ENCODE measurements at places on chromosomes 12 and 14.

GRCh38 chr14:101072945-101073597 lies 169.5 kb upstream of the RTL1 start:
- DNase-seq: no peak

- DNase-seq: no peak
Measured at GRCh38 chr12:131188131-131189050, 234.7 kb downstream of the ADGRD1 start.

DNA sequence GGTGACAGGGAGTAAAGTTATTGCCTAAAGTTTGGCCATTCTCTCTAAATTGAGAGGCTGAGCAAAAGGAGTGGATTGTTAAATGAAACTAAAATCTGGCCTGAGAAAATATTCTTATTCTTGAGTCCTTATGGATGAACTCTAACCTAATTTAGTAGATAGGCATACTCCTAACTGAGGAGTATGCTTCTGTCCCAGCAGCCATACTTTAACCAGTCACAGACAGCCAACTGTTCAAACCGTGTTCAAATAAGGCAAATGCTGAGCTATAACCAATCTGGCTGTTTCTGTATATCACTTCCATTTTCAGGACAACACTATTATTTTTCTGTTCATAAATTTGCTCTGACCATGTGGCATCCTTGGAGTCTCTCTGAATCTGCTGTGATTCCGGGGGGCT lies 75.9 kb upstream of the RERGL start:
- no peak for DNase-seq

- no peak for DNase-seq
Measured at GRCh38 chr12:32091696-32092095, 15.0 kb upstream of the BICD1 start.

DNA sequence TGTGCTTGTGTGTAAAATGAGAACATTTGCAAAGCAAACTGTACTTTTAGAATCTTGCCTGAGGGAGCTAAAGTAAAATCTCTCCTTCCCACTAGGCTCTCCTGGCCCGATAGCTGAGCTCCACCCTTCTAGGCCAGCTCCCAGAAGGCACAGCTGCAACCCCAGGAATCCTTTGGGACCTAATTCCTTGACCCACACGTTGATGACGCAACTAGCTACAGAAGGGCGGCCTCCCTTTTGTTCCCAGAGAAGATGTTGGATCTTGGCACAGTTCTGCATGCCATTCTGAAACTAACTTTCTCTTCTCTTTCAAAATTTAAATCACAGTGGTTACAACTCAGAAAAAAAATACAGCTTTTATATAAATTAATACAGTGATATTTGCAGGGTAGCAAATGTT lies 268.1 kb downstream of the EGLN3 start:
- no peak for DNase-seq

GRCh38 chr12:69071091-69071370 lies 138.1 kb upstream of the CPM start:
- DNase-seq: no peak

Data from activated T-helper 1 cell treated with anti-CD3 and anti-CD28 coated beads, Interleukin-2, amount 50 U/mL, for 16 hours (primary cell).